Left colon (tissue), 2 donors: ENCODE measurements at places on chromosomes 16 and 17. TPM values are rescaled to one million over a fixed set of nuclear protein-coding genes. Genes with fewer than 3 reads are reported as not detected.

GRCh38 chr16:70381604-70382342 lies 35.1 kb downstream of the DDX19A start:
- DNase-seq: no peak

GRCh38 chr16:22326771-22327445 lies 29.7 kb downstream of the POLR3E start:
- DNase-seq: no peak

GRCh38 chr17:38705523-38705802 lies 390 bp downstream of the MLLT6 start:
- DNase-seq: no peak

GRCh38 chr16:13992322-13992721 lies 72.4 kb downstream of the ERCC4 start:
- DNase-seq: no peak

DNA sequence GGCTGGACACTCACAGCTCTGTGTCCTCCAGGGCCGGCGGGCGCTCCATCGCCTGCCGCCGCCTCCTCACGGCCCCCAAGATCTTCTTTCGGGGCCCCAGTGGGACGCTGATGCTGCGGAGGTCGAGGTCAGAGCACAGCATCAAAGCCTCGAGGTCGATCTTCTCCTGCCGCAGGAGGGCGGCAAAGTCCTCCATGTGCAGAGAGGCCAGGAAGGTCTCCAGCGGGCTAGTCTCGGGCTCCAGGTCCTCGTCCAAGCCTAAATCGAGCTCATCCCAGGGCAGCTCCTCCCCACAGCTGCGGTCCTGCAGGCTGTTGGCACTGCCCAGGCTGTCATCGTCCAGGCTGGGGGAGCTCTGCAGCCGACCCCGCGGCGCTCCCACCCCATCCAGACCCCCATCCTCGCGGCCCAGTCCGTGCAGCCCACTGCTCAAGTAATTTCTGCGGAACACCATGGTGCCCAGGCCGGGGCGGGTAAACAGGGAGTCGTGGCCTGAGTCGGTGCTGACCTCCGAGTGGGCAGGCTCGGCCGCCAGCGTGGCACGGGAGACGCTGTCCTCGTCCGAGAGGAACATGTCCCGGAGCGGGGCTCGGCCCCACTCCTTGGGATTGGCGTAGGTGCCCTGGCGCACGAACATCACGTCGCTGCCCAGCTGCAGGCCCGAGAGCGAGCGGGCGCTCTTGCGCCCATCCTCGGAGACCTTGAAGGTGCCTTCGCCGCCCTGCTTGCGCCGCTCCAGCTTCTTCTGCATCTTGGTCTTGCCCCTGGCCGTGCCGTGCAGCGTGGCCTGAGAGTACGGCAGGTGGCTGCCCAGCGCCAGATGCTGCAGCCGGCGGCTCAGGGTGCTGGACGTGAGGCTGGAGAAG lies 3.4 kb downstream of the USH1G start:
- DNase-seq: no peak

DNA sequence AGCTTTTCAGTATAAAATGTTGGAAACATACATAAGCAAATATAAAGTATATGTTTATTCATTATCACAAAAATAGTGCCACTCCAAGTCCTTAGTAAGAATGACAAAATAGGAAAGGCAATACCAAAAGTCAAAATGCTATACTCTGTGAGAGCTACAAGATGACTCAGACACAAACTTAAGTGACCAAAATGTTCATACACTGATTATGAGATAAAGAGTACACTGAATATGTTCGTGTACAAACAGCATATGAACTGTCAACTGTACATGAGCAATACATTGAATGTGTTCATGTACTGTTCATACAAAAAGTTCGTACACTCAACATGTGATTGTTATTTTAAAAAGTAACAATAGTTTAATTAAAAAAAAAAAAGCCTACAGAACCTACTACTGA lies 103.3 kb downstream of the CA4 start:
- DNase-seq: no peak

DNA sequence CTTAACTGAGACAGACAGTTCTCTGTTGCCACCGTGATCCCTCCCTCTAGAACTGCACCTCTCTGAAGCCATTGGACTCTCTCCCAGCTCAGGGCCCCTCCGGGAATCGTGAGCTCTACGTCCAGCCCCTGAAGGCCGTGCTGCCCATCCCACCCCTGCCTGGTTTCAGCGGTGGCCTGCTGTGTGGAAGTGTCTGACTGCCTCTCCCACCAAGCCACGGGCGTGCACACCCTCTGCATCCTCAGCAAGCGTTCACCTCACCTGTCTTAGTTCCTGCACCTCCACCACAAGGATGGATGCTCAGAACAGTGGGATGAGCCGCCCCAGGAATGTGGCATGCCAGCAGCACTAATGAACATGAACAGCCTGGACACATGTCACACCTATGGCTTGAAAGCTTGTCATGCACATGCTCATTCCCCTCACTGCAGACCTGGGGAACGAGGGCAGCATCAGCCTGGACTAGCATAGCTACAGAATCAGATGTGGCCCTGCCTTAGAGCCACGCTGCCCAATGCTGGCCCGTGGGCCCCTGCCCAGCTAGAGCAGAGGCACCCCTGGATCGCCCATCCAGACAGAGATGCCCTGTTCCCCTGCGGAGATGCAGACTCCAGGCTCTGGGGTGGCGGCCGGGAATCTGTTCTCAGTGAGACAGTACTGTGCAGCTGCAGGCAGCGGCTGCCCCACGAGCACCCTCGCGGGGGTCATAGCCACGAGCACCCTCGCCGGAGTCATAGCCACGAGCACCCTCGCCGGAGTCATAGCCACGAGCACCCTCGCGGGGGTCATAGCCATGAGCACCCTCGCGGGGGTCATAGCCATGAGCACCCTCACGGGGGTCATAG lies 73.7 kb upstream of the CHMP6 start:
- DNase-seq: peak; percentile 12

DNA sequence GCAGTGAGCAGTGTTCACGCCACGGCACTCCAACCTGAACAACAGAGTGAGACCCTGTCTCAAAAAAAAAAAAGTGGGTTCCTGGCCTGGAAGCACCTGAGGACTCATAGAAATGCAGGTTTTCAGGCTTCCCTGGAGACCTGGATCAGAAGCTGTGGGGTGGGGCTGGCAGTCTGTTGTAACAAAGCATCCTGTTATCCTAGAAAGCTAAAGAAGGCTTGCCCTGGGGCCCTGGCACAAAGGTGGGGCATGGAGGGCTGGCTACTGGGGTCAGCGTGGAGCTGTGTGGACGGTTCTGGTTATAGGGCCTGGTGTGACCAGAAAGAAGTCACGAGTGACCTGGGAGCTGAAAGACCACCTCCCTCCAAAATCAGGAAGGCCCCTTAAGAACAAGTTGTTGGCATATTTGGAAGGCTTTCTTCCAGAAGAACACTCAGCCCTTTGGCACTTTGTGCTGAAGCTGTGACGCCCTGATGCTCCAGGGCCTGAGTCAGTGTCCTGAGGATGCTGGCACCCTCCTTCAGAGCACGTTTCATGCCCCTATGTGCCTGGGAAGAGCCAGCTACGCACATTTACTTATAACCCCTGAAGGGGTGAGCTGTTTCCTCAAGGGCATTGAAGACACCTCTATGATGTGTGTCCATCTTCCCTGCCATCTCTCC lies 6.2 kb downstream of the CRISPLD2 start:
- DNase-seq: no peak

- DNase-seq: no peak
Observed at GRCh38 chr17:2821868-2822267, 25.6 kb downstream of the RAP1GAP2 start.

- no peak for DNase-seq
Observed at GRCh38 chr16:88289001-88289400, 93.8 kb upstream of the ZNF469 start.

DNA sequence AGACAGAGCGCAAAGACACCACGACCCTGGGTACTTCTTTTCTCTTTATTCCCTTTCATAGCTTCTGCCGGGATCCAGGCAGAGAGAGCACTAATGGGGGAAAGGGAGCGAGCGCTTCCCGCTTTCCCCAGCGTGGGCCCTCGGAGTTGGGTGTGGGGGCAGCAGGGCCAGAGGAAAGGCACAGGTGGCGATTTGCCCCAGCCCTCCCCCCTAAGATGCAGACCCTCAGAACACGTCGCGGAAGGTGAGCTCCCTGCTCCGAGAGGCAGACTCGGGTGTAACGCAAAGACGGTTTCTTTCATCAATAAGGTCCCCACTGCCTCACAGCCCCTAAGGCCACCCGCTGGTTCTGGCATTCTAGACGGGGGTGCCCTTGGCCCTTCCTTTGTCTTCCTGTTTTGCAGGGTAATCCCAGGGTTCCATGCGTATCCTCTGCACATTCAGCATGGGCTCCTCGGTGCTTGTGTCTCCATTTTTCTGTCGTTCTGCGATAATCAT lies 570 bp upstream of the NME3 start:
- no peak for DNase-seq

- DNase-seq: no peak
Observed at GRCh38 chr16:89969741-89970410, 21.3 kb downstream of the DEF8 start.

DNA sequence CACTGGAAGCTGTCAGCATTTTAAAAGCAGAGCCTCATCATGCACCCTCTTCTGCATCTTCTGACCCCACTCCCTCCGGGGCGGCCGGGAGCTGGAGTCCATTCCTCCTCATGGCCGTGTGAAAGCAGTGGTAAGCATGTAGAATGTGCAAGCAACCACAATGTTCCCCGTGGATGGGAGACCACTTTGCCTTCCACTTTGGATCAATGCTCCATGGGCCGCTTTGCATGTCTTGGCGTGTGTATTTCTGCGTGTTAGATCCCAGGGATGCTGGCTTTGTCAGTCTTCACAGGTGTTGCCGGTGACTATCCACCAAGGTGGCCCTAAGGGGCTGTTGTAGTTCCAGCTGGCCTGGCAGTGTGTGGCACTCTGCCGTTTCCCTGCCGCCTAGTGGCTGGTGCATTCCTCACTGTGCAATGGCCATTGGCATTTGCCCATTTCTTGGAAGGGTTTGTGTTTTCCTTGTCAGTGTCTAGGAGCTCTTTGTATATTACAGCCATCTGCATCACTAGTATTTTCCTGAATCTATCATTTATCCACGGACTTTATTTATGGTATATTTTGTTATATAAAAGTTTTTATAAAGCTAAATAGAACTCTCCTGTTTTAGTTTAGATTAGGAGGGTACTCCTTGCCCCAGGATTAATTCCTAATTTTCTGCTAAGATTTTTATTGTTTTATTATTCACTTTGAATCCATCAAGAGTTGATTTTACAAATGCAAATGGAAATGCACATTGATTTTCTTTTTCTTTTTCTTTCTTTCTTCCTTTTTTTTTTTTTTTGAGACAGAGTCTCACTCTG lies 5.8 kb upstream of the ALDH3A1 start:
- DNase-seq: peak; percentile 59

The KRTAP4-4 gene
- total RNA-seq: not detected

The KRT9 gene
- total RNA-seq: not detected

The SPNS1 gene
- total RNA-seq: 32.0 TPM
